Foreskin keratinocyte (primary cell): ENCODE measurements at places on chromosomes 5 and 9. TPM values are rescaled to one million over a fixed set of nuclear protein-coding genes. Genes with fewer than 3 reads are reported as not detected.

GRCh38 chr5:143013176-143013891 is 243.2 kb downstream of the ARHGAP26 start:
- no peak for DNase-seq

The KLF4 gene
- polyA plus RNA-seq = 12.0 and 12.6 TPM in 2 replicates

The SYK gene
- polyA plus RNA-seq = 2.5 and 2.8 TPM in 2 replicates

DNA sequence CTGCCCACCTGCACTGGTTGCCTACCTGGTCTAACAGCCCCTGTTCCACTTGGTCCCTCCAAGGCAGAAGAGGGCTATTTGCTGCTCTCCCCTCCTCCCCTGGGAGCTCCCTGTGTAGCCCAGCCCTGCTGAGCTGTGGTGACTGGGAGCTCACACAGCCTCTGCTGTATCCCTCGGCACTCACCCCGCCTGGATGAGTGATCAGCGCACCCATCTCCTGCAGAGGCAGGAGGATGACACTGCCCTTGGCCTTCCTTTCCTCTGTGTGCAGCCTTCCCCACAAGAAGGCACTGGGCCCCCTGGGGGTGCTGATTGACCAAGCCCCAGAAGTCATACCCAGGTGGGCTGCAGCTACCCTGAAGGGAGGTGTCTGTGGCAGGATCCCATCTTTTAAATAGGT is 134.2 kb downstream of the ADAMTS2 start:
- DNase-seq = no peak

The C9orf50 gene
- polyA plus RNA-seq = not detected in 2 replicates

The LVRN gene
- 0.01 and 0.07 TPM in 2 replicates for polyA plus RNA-seq
